Stimulated activated CD4-positive, alpha-beta T cell treated with anti-CD3 and anti-CD28 coated beads, Interleukin-12 subunit alpha, Interleukin-12 subunit beta, amount 100 ng/mL, for 4 hours (primary cell): ENCODE measurements at places on chromosomes 4 and X.

- no peak for DNase-seq
These were observed 3.6 kb downstream of the DRP2 start for GRCh38 chrX:101223226-101223625.

GRCh38 chrX:17046478-17047097, 100.1 kb downstream of the REPS2 start:
- peak; percentile 16 for DNase-seq

GRCh38 chrX:15790769-15791290, 546 bp downstream of the ZRSR2 start:
- DNase-seq: no peak

DNA sequence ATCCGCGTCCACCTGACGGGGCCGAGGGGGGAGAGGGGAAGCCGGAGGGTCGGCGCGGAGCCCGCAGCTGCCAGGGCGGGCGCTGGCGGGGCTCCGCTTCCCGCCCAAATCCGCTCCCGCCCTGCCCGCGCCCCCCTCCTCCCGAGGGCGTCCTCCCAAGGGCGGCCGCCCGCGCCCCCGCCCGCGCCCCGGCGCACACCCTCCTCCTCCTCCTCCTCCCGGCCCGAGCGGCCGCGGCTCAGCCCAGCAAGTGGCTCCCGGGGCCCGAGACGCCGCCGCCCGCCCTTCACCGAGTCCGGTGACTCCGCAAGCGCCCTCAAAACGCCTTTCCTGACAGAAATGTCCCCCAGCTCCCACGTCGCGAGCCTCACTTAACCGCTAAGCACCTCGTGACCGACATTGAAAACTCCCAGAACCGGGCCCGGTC, 487 bp downstream of the HMGB2 start:
- DNase-seq: peak; percentile 45

- DNase-seq: no peak
These were observed 168.5 kb downstream of the PDGFC start for GRCh38 chr4:156803056-156803455.

GRCh38 chrX:48466696-48467095, 3.4 kb downstream of the SLC38A5 start:
- peak; percentile 24 for DNase-seq

DNA sequence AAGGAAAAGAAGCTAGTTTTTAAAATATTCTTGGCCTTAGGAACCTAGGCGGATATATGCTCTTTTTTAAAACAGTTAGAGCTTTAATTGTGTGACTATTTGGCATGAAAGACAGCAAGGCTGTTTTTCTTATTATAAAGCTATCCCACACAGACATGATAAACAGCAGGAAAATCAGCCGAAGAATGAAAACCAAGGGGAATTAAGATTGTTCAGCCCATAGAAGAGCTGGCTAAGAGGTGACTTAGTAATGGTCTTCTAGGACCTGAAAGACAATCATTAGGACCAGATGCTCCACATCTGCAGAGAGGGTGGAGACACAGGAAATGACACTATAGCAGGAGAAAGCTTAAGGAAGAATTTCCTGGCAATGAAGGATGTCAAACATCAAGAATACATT, 171.4 kb upstream of the NRK start:
- DNase-seq: no peak

DNA sequence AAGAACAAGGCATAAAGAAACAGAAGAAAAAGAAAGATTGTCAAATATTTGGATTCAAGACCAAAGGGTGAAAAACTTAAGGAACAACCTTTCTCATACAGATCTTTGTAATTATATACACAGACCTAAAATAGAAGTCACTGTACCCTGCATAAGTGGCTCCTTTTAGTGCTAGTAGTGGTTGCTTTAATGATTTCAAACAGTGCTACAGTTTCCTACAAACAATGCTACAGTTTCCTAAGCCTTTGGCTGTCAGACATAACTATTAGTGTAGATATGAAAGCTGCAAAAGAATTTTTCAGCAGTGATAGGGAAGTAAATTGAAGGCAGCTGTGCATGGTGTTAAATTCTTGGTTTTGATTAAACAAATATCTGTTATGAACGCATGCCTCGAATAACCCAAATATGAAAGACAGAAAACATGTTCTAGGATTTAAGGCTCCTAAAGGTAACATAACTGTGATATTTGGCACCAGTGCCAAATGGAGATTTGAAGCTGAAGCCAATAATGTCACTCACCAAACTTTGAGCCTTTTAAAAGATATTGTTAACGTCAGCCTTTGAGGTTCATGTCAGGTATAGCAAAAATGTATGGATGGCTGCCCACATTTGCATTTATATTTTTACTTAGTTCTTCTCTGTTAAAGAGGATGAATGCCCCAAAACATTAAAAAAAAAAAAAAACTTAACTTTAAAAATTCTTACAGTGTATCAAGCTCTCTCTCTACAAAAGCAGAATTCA, 36.6 kb downstream of the SMARCAD1 start:
- no peak for DNase-seq

GRCh38 chrX:3638280-3638873, 75.1 kb downstream of the PRKX start:
- peak; percentile 22 for DNase-seq

DNA sequence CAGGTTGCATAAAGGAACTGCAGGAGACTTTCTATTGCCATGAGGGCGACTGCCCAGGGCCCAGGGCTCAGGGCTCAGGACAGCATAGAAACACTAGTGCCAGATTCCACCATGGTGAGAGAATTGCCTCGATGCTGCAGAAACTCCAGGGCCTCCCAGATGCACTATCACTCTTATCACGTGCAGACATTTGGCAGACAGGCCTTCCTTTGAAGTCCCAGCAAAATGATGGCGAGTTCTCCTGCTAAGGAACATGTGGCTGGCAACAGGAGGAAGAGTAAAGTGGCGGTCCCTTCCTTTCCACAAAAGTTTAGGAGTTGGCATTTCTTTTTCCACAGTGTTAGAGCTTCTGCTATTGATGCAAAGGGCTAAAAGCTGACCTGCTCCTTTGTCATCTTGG, 214.0 kb upstream of the LNX1 start:
- DNase-seq: no peak
